ENCODE measurements at places on chromosomes 3 and 15.

- no peak for DNase-seq
Measured at GRCh38 chr3:83843716-83844115, 1115.1 kb upstream of the CADM2 start.

GRCh38 chr3:140509534-140509933, 168.3 kb upstream of the TRIM42 start:
- no peak for DNase-seq

DNA sequence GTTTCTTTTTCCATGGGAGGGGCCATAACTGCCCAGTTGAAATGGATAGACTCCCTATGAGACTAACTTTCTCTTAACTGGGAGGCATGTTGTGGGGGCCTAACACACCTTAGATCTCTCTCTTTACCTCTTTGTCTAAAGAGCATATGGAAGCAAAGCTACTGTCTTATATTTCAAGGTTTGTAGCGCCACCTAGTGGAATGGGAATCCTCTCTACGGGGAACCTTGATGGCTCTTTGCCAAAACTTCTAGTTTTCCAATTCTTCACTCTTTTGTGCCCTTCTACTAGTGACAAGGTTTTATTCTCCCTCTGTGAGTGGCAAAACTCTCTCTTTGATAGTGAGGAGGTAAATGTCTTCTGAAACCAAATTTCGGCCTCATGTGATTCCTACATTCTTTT, 1030.4 kb upstream of the CADM2 start:
- DNase-seq: no peak

DNA sequence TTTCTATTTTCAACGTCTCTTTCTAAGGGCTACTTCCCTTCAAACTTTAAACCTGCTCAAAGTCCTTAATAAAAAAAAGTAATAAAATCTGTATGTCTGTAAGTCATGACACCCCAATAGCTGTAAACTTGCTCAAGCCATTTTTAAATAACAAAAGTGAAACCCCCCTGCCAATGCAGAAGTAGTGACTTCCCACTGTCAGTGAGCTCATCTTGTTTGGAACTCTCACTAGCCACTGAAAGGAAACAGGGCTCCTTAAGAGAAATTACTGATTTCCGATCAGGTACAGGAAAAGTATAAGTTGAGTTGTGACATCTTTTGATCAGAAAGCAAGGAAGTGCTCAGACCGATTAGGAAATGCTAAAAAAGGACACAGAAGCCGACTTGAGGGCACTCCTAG, 27.6 kb upstream of the GPR171 start:
- DNase-seq: no peak

GRCh38 chr3:30199096-30199759, 407.2 kb upstream of the TGFBR2 start:
- DNase-seq: peak; percentile 31

- peak; percentile 84 for DNase-seq
Measured at GRCh38 chr3:107524841-107525643, 2.3 kb downstream of the BBX start.

- DNase-seq: no peak
Measured at GRCh38 chr3:37559461-37559860, 302.2 kb upstream of the CTDSPL start.

- no peak for DNase-seq
Measured at GRCh38 chr15:77369168-77369567, 50.7 kb downstream of the PEAK1 start.

- DNase-seq: no peak
Measured at GRCh38 chr3:42036483-42036823, 54.7 kb upstream of the TRAK1 start.

DNA sequence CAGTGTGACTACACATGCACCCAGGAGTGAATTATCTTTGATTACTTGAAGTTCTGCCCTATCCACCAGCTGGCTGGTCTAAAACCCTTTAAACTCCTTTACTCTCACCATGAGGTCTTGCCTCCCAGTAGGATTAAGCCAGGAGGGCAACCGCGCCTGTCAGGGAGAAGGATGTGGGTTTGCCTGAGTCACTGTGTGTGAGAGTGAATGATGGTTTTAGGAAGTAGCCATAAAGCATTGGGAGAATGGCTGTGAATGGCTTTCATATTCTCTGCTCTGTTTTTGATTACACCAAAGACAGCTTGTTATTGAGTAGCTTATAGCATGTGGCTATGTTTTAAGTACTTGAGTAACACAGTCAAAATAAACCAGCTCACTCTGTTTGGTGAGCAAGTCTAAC, 637.7 kb upstream of the TBL1XR1 start:
- DNase-seq: no peak

DNA sequence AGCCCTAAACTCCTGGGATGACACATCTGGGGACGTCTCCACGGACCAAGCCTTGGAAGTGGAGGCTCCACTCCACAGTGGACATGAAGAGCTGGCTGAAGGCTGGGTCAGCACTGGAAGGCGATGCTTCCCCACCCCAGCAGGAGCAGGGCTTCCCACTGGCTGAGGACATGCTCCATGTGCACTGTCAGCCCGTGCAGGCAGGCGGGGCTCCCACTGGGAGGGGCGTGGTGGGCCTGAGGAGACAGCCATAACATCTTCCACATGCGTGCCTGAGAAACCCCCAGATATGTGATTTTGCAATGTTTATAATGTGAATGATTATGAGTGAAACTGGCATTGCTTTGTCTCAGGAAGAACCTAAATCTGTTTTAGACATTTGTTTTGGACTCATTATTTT, 231.3 kb downstream of the KLF13 start:
- no peak for DNase-seq

GRCh38 chr15:52010633-52011595, 8.1 kb upstream of the MAPK6 start:
- DNase-seq: no peak

GRCh38 chr3:68751888-68752287, 180.5 kb downstream of the TAFA4 start:
- DNase-seq: no peak

DNA sequence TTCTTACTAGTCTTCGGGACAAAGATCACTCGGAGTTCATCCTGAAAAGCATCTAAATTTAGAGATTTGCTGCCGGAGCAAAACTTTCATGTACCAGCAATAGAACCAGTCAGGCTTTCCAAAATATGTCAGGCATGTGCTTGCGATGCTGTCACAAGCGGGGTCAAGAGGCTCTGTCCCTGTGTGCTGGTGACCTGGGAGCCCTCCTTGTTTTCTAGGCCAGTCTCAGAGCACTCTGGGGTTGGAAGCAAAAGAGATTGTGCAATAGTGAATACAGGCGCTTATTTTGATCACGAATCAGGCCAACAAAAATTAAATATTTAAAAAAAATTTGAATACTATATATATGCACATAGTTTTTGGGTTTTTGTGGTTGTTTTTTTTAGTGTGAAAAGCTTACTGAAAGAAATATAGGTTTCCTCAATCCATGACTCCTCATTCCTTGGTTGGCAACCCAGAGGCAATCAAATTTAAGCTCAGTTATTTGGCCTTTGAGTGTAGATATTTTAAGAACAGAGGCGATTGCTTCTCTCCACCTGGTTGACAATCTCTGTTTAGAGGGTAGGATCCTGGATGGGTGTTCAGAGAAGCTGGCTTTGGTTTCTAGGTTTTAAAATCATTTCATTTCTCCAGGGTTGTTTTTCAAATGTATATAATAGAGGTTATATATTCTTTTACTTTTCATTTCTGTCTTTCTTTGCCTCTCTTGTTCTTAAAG, 8.4 kb upstream of the KLHL24 start:
- DNase-seq: no peak

GRCh38 chr3:183817639-183818038, 7.7 kb downstream of the MAP6D1 start:
- DNase-seq: no peak

GRCh38 chr15:60400944-60401343, 3.2 kb upstream of the ANXA2 start:
- no peak for DNase-seq

DNA sequence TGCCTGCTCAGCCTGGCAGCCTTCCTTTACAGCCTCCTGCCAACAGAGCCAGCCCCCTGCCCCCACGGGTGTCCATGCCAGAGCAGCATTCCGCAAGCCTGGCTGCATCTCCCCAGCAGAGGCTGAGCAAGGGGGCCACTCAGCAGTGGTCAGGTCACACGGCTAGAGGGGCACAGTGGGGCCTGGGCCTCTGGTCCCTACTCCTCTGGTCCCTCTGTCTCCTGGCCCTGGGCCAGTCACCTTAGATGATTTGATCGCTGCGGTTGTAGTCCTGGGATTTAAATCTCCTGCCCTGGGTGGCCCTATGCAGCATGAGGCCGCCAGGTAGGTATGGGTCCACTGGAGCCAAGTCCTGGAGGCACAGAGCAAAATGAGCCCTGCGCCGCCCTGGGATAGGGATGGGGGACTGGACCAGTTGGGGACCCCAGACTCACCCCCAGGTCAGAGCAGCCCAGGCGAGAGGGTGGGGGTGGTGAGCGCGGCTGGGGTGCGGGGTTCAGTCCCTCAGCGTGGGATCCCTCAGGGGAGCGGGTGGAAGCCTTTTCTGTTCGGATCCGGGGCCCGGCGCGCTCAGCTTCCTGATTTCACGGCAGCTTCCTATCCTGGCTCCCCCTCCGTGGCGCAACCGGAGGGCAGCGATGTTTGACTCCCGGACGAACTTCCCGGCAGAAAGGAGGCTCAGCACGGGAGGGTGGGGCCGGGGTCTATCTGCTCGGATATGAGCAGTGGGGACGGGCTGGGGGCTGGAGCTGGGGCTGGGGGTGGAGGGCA, at the start of gene ZBTB47:
Gene ZBTB47, plus strand, starts transcription at position 138 of the 771 bp plus-strand sequence. CDS start 4,659 bp downstream, outside the sequence.
- DNase-seq: peak; percentile 34

- no peak for DNase-seq
Measured at GRCh38 chr3:179309225-179310078, 13.4 kb upstream of the ZNF639 start.

DNA sequence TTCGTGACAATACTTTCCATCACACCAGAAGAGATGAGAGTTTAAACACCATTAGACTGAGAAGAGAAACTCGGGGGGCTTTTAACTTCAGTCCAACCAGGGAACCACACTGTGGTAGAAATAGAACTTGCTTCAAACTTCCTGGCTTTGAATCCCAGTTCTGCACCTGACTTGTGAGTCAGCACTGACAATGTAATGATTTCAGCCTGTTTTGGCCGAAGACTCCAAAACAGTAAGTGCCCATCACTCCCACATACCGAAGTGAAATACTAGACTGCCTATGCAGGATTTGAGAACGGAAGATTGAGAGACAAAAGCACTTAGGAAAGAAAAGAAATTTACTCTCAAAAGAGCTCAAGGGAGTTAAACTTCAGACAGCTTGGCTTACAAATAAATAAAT, 27.0 kb downstream of the C2CD4B start:
- no peak for DNase-seq

- DNase-seq: no peak
Measured at GRCh38 chr15:52080706-52081392, 31.7 kb downstream of the BCL2L10 start.

GRCh38 chr3:62103531-62103930, 269.8 kb downstream of the FEZF2 start:
- DNase-seq: no peak

GRCh38 chr15:70226337-70226980, 128.7 kb upstream of the TLE3 start:
- no peak for DNase-seq

- DNase-seq: no peak
Measured at GRCh38 chr3:36258421-36258820, 121.9 kb upstream of the STAC start.

DNA sequence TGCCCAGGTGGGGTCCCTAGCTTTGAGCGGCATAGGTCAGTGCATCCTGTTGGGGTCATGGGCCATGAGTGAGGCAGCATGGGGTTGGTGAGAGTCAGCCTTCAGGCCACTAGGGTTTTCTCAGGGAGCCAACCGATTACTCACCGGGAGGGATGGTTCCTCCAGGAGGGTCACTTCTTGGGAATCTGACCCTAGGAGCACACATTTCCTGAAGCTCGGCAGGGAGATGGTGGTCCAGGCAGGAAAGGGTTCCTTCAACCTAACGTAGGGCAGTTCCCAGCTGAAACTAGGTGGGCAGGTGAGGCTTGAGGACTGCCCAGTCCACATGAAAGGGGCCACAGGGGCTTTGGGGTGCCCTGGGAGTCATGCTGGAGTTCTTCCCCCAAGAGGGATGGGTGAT, 218.0 kb downstream of the UBE3A start:
- DNase-seq: no peak

- DNase-seq: no peak
Measured at GRCh38 chr3:18745472-18745871, 320.3 kb upstream of the SATB1 start.

GRCh38 chr3:132626955-132627354, 29.9 kb downstream of the ACKR4 start:
- no peak for DNase-seq

- no peak for DNase-seq
Measured at GRCh38 chr3:130420466-130420865, 75.0 kb downstream of the COL6A5 start.

GRCh38 chr3:147424581-147425387, 15.6 kb downstream of the ZIC1 start:
- no peak for DNase-seq

DNA sequence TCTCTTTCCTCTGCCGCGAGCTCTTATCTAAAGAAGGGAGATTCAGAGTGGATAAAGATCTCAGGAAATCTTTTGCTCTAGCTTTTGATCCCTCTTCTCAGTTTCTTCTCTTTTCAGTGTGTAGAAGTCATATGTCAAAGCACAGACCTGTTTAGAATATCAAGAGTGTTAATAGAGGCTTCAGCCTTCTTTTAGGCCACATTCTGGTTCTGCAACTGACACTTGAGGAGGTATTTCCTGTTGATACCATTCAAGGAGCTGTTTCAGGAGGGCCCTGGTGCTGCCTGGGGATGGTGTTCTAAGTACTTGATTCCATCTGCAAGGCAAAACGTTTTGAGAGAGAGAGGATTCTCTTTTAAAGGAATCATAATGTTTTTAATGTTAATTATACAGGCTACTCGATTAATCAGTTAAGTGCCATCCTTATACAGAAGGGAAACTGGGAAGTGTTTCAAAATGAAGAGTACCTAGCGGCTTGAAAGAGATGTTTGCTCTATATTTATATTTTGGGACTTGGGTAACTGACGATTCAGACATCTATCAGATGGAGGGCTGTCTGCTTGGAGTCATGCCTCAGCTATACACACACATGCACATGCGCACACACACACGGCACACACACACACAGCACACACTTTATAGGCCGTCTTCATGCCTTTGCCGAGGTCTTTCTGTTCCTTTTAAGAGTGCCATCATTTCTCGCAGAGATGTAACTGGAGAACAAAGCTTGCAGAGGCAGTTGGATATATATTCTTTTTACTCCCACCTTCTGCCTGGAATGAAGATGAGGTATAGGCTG, 313.9 kb downstream of the PTPRG start:
- DNase-seq: no peak
